ENCODE measurements at places on chromosomes 7 and 10.

- DNase-seq: no peak
These were observed 11.8 kb downstream of the PODXL start for GRCh38 chr7:131544449-131545301.

- DNase-seq: no peak
These were observed 374.6 kb downstream of the KIF20B start for GRCh38 chr10:90075995-90076394.

DNA sequence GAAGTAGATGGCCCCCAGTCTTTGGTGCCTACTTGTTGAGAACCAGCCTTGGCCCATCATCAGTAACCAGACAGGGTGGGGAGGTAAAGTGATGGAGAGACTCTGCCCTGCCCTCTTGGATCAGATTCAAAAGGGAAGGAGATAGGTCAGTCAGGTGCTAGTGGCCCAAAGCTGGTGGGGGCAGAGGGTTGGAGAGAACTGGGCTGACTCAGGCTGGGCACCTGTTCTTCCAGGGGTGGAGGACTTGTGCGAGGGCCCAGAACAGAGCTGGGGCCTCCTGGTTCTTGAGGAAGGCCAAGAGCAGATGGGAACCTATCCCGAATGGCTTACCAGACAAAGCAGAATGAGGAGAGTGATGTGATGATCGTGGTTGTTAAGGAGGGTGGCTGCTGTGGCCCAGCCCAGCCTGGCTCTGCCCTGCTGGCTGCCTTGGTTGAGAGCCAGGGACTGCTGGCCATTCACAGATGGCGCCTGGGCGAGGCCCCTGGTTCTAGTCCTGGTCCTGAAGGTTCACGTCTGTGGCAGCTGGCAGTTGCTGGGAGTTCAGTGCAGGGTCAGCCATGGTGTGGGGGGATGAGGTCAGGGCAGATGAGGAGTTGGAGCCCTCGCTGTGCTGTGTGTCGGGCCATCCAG lies 36.6 kb downstream of the PALD1 start:
- DNase-seq: no peak

- DNase-seq: no peak
These were observed at the start of gene TACC2 for GRCh38 chr10:121988361-121989324. TSS of gene TACC2 (plus strand) at chr10:121989163. CDS start at chr10:122021982, 32,819 bp downstream.

DNA sequence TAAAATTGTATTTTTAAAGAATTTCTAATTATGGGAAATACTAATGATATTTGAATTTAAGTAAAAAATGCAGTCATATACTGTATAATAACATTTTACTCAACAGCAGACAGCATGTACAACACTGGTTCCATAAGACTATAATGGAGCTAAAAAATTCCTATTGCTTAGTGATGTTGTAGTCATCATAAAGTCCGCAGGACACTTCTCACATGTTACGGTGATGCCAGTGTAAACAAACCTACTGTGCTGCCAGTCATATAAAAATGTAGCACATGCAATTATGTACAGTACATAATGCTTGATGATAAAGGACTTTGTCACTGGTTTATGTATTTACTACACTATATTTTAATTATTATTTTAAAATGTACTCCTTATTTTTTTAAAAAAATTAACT lies 629.3 kb downstream of the IPMK start:
- no peak for DNase-seq

- DNase-seq: no peak
These were observed 42.3 kb downstream of the NRCAM start for GRCh38 chr7:108413782-108414492.

GRCh38 chr10:8042721-8043568 lies 11.5 kb upstream of the GATA3 start:
- DNase-seq: no peak

DNA sequence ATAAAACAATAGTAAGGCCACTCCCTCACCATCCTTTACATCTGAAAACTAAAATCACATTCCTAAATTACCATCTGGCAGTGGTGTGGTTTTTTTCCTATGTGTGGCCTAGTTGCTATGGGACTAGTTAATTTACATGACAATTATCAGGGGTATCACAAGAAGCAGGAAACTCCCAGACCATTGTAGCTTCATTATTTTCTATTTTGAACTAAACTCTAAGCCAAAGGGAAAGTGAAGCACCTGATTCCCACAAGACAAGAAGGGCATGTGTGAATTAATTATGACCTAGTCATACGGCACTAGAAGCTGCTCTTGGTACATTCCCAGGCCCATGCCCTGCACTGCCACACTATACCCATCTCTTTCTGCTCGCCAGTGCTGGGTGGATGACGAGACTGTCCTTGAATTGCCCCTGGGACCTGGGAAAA lies 103.4 kb downstream of the ATXN7L1 start:
- no peak for DNase-seq

DNA sequence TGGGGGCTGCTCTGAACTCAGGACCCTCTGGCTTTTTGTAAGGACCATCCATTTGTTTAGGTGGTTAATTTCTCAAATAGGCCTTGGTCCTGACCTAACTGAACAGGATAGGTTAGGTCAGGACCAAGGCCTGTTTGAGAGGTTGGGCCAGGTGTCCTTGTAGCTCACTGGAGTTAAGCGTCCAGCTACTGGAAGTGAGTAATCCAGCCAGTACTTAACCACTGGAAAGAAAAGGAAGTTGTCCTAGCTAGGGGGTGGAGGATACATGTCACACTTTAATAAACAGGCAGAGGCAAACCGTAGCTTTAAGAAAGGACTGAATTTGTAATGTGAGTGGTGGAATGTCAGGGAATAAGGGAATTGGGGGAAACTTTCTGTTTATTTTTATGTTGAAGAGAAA lies 96.0 kb downstream of the GPR85 start:
- DNase-seq: no peak

DNA sequence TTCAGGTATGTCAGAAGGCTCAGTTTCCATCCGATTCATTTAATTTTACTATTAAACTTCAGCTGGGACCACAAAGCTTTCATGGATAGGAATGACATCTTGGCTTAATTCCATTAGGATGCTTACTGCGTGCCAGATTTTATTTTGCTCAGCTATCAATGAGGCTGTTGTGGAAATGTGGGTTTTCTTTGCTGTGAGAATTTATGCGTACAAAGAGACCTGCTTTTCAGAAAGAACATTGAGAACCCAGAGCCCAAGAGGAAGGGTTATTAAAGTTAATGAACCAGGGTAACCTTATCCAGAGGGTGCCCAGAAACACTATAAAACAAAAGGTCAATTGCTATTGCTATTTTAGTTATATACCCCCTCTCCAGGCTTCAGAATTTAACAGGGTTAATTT lies 98.3 kb downstream of the MKLN1 start:
- DNase-seq: no peak

- DNase-seq: no peak
These were observed 229.2 kb downstream of the KCND2 start for GRCh38 chr7:120502132-120502531.

DNA sequence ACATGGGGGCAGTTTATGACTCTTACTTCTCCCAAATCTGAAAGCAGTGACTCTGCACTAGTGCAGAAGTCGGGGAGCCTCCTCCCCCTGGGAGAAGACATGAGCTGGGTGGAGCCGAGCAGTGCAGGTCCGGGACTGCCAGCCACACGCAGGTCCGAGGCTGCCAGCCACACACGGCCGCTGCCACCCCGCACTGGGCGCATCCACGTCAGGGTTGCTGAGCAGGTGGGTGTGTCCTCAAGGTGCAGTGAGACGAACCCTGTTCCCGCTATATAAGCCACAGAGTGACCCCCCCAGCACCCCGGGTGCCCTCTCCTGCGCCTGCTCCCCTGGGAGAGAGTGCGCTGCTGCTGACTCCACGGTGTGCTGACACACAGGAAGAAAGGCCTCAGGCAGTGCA lies 430.2 kb downstream of the PTPRN2 start:
- DNase-seq: no peak

DNA sequence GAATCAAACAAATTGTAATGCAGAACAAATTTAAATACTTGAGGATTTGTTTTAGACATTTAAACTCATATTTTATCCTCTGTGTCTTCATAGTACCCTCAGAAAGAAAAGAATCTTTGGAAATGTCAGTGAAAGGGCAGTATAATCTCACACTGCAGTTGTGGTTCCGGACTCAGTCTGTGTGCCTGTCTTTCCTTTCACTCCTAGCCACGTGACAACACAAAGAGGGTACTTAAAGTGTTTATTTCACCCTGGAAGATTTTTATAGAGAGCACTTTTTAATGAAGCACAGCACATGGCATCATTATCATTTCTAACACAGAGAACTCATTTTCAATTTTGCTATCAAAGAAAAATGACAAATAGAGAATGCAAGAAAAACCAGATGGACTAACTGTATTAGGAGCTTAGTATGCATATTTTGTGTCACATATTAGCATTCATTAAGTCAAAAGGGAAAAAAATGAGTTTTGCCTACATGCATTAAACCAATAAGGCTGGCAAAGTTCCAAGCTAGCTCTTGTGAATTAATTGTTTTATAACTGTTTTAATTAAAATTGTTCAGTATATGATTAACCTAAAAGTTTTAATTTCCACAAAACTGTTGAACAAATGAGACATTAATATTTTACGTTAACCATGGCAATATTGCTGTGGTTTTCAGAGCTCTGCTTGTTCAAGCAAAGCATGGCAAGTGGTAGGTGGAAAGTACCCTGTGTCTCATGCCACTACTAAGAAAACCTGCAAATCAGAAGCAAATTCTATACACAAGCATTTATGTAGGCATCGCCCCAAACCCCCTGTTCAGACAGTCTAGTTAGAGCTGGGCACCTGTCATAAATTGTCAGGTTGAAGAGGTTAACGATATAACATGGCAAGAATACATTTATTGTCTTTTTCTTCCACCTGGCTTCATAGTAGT lies 65.9 kb downstream of the AUTS2 start:
- no peak for DNase-seq

DNA sequence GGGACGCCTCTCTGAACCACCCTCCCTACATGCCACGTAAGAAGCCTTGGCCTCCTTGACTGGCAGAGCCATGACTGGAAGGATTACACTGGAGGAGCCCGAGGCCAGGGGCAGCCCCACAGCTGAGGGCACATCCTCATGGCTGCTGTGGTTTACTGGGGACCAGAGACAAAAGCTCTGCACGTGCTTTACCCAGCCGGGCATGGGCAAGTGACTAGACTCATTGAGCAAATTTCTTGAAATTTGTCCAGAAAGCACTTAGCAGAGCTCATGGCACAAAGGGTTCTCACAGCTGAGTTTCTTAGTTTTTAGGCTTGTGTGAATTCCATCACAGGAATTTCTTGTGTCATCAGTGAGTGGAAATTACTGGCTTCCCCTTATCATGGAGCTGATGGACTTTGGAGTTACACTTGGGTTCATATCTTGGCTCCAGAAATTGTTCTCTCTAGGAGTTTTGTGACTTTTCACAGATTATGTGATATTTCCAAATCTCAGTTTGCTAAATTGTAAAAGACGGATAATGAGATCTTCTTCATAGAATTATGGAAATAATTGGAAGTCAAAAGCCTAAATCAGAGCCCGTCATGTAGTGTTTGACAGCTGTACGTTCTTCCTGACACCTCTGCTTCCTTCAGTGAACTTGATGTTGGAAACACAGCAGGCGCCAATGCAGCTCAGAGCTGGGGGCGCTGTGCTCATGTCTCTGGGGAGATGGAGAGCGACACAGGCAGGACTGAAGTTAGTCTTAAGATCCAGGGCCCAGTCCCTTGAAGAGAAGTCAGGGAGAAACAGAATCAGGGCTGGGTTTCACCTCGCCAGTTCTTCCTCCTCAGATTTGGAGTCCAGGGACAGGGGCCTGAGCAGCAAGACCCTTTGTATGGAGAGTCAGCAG lies 47.7 kb upstream of the MGAM2 start:
- DNase-seq: no peak

- no peak for DNase-seq
These were observed 35.8 kb upstream of the GNAI1 start for GRCh38 chr7:80098795-80099194.

DNA sequence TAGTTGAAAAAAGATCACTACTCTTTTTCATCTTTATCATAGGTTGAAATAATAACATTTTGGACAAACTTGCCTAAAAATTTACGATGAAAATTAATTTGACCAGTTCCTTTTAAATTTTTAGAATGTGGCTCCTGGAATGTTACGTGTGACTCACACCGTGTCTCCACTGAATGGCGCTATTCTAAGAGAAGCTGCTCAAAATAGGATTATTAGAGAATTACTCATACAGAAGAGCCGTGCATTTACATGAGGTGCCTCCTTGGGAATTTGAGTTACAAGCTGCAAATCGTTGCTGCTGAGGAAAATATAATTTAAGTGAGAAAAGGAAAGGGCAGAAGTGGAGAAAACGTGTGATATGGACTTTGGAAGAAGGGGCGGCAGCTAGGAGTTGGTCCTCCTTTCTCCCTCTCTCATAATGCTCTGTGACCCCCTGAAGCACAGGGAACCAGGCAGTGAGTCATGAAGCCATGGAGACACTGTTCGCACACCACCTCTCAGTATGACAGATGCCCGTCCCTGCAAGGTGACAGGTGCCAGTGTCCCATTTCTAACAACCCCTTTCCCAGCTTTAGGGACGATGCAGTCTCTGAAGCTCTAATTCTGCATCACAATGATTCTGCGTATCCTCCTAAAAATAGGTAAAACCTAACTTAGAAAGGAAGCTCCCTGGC lies 323.2 kb upstream of the COBL start:
- DNase-seq: no peak

GRCh38 chr7:158033196-158033595 lies 554.4 kb downstream of the PTPRN2 start:
- no peak for DNase-seq

DNA sequence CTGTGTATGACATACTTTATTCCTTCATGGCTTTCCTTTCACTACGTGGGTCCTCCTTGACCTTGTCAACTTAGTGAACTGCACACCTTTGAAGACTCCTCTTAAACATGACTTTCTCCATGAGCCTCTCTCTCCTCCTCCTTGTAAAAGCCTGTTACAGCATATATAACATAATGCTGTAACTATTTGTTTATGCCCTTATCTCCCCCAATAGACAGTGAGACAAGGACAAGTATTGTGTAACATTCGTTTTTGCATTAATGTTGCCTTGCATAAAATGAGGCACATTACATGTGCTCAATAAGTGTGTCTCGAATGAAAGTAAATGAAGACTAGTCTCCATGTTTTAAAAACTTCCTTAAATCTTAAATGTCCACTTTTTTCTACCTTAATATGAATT lies 4.3 kb upstream of the LAMB1 start:
- DNase-seq: no peak

DNA sequence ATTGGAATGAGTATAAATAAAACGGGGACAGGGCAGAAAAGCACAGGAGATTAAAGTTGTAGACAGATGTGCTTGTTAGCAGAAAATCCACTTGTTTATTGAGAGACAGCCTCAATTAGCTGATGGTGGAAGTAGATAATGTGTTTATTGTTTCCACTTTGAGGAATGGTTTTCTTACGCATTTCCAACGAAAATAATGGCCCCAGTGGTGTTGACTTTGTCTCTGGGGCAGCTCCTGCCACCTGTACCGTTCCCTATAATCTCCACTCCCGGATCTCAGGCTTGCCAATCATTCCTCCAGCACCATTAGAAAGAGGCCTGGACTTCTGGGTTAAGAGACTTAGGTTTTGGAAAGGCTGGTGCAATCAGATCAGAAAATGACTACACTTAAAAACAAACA lies 638.7 kb downstream of the PARD3 start:
- no peak for DNase-seq

- DNase-seq: no peak
These were observed 69.5 kb downstream of the ADCY1 start for GRCh38 chr7:45643630-45644029.

- DNase-seq: no peak
These were observed 65.0 kb downstream of the PRKCQ start for GRCh38 chr10:6514844-6515780.

Data from activated T-cell treated with anti-CD3 and anti-CD28 coated beads, Interleukin-2, amount 50 U/mL, for 4 hours (primary cell).